Epithelial cell of alveolus of lung (primary cell): ENCODE measurements at places on chromosomes 2 and 18. TPM values are rescaled to one million over a fixed set of nuclear protein-coding genes. Genes with fewer than 3 reads are reported as not detected.

NT5DC4 gene
- total RNA-seq, result not detected in 2 replicates

ABCG5 gene
- not detected in 2 replicates for total RNA-seq

CDH20 gene
- 0.13 TPM in 1 of 2 replicates, not detected in the other for total RNA-seq

FAM124B gene
- total RNA-seq, result 0.16 and 0.26 TPM in 2 replicates

RGPD3 gene
- under 0.01 and 0.13 TPM in 2 replicates for total RNA-seq
